ENCODE measurements at places on chromosomes 16 and 17.

- no peak for DNase-seq
These were observed 54.9 kb upstream of the GPRC5B start for GRCh38 chr16:19939553-19939952.

- no peak for DNase-seq
These were observed 19.7 kb upstream of the ZNF652 start for GRCh38 chr17:49381793-49382192.

DNA sequence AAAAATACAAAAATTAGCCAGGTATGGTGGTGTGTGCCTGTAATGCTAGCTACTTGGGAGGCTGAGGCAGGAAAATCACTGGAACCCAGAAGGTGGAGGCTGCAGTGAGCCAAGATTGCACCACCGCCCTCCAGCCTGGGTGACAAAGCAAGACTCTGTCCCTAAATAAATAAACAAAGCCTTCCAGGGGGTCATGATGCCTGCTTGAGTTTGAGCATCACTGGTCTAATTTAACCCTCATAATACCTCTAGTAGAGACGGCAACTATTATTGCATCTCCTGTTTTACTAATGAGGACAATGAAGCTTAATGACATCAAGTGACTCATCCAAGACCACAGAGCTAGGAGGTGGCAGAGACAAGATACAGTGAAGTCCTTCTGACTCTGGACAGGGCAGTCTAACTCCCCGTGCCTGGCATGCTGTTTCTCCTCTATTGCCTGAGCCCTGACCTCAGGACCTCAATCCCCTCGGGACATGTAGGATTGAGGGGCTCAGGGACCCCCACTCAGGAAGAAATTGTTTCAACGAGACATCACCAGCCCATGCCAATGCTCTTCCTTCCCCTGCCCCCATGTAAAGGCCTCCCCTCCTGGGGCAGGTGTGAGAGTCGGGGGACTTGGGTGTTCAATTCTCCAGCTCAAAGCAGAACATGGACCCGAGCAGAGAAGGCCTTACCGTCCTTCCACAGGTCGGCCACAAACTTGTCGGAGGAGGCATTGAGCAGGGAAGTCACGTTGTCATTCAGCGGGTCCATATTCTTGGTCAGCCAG is 102.9 kb downstream of the NDE1 start:
- DNase-seq: no peak

DNA sequence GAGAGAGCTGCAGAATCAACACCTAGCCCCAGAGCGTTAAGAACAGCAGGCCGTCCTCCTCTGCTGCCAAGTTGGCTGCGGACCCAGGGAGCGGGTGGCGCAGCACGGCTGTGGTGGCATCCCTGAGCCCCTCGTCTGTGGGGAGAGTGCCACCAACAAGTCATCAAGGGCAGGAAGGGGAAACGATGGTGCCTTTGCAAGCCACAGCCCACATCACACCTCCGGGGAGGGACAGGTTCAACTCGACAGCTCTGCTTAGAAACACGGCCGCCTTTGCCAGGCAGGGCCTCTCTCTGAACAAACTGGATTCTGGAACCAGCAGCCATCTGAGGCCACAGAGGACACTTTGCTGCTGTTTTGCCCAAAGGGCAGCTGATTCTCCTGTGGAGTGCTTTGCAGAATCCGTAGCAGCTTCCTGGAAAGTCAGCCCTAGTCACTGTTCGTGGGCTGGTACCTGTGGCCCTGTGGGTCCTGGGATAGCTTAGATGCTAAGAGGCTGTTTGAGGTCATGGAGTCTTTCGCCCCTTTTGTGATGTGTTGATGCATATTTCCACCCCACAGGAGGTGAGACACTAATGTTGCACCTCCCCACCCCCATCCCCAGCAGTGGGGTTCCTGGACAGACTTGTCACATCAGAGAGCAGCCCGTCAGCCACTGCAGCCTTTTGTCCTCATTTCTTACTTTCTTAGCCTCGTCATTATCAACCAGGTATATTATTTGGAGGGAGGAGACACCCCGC is 270.6 kb downstream of the CPPED1 start:
- no peak for DNase-seq
